CD4-positive, CD25-positive, alpha-beta regulatory T cell (primary cell): ENCODE measurements at places on chromosomes 7 and 10.
A peak's percentile ranks its signal among the peaks of the same experiment; 100 is the strongest.

- no peak for DNase-seq
Measured at GRCh38 chr7:108134486-108134885, 4.3 kb upstream of the LAMB4 start.

DNA sequence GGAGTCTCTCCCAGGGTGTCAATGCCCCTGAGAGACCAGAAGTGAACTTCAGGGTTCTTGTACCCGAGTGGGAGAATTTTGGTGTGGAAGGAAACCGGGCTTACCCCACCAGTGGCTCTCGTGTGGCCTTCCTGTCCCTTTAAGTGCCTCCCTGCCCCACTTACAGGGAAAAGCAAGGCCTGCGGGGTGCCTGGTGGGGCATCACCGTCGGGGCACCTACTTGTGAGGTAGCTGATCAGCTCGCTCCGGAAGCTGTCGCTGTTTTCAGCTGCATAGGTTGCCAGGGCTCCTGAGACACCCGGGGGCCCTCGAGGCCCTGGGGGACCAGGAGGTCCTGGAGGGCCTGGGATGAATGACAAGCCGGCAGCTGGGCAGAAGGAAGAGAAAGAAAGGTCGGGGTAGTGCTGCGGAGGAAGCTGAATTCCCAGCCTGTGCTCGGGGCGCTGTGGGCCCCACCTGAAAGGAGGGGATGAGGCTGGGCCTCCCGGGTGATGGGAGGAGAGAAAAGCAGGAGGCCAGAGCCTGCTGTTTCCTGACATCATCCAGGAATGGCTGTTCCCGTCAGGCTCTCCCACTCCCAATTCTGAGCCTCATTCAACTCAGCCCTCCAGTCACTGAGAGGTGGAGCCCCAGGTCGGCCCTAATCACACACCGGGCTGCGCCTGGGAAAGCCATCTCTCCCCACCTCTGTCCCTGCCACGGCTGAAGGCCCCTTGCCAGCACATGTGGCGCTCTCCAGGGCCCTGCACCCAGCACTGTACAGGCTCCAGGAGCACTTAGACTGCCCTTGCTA, 51.1 kb downstream of the COL17A1 start:
- DNase-seq: no peak

DNA sequence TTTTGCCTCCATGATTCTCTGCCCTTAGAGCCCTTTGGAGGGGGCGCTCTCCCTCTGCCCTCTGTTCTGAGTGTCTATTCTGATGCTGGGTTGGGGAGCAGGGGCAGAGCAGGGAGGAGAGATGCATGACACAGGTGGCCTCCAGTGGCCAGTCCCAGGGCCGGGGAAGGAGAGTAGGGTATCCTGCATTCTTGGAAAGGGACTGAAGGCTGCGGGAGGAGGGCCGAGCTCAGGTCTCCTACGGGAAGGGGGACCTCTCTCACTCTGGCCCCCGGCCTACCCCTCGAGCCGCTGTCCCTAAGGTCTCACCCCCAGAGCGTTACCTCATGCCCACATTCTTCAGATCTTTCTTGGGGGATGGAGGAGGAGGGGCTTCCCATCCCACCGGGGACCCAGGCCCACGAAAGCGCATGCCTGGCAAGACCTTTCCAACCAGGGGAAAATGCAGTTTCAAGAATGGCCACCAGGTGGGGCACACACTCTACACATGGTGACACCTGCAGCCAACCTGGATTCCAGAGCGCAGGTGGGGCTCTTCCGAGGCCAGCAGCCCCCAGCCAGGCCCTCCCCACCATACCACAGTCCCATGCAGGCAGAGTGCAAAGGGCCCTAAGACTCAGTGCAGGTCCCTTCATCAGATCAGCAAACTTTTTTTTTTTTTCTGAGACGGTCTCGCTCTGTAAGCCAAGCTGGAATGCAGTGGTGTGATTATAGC, 86.4 kb downstream of the MYL10 start:
- DNase-seq: peak; percentile 51

GRCh38 chr10:19985745-19986144, 169.5 kb downstream of the PLXDC2 start:
- no peak for DNase-seq

DNA sequence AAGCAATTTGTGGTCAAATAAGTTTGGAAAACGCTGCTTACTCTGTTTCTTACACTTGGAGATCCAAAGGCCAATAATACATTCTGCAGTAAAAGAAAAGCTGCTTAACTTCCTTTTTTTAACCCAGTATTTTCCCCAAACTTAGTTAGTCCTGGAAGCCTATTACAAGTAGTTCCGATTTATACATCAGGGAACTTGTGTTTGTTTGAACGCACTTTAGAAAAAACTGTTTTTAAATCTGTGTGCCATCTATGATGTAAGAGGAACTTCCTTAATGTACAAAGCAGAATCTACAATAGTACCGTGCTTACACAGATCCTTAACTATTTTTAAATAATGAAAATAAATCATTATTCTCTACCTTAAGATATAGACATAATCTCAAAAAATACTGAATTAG, 23.0 kb downstream of the SFR1 start:
- no peak for DNase-seq

GRCh38 chr7:34222722-34223121, 317.4 kb downstream of the BMPER start:
- no peak for DNase-seq

DNA sequence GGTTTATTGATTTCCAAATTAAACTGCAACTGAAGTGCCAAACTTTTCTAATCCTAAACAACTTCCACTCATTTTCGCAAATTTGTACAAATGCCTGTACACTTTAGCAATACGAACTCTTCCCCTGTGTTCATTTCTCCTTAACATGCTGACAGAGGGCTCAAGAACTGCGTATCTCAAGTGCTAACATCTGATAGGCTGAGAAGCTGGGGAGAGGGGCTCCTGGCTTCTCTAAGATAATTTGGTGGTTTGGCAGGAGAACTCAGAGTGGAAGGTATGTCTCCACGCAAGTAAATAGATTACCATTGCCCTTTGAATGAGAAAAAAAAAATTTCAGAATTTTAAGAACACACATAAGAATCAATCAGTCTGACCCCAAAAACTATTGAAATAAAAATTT, 53.3 kb upstream of the ANLN start:
- DNase-seq: no peak

GRCh38 chr10:93138113-93138870, 64.6 kb downstream of the CYP26A1 start:
- DNase-seq: no peak

DNA sequence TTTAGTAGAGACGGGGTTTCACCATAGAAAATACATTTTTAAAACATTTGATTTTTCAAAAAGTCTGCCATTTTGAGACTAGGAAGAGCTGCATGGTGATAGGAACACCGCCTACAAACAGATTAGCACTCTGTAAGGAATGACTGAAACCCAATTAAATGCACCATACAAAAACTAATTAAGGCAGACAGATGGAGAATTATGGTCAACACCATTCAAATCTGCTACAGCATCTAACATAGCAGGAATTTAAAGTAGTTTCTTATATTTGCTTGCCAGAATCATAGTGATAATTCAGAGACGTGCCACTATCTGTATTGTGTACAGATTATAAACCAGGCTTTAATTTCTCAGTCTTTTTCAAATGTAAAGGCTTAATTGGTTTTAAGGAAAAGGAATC, 68.2 kb downstream of the ENO4 start:
- DNase-seq: no peak

DNA sequence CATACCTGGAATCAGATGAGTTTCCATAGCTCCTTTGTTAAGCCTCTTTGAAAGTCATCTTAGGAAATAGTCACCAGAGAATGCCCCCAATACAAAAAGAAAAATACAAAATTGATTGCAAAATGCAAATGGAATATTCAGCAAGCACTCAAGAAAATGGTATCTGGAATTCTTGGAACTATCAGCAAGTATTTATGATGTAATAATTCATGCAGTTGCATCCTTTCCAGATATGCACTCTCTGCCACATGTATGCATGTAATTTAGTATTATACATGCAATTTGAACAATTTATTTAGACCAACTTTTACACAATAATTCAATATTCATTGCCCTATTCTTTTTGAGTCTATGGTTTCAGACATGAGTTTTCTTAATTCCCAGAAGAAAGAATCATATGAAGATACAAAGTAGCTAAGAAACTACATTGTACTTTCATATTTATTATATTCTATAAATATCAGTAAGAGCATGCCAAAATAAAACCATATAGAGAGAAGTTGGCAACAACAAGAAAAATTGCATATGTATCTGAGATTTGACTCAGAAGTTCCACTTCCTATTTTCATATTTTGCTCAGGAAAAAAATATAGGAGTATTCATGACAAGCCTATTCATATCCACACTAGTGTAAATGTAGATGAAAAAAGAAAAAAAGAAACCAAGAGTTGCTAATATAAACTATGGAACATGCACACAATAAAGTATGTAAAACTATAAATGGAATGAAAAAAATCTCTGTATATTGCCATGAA, 338.5 kb downstream of the SEMA3D start:
- DNase-seq: no peak

DNA sequence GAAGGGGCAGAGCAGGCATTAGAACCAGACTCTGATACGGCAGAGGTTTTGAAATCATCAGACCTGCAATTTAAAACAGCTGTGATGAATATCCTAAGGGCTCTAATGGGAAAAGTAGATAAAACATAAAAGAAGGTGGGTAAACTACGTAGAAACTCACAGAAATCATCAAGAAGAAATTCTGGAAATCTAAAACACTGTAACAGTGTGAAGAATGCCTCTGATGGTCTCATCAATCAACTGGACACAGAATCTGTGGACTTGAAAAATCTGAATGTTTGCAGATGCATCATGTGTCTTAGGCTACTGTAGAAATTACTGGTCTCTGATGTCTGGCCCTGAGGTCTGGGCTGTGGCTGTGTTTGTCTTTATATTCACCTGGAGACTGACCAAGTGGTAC, 173.0 kb upstream of the NPS start:
- DNase-seq: no peak

- peak; percentile 59 for DNase-seq
Measured at GRCh38 chr7:102412548-102412947, 16.4 kb downstream of the PRKRIP1 start.

GRCh38 chr7:1511444-1512422, 7.5 kb upstream of the INTS1 start:
- no peak for DNase-seq

- DNase-seq: no peak
Measured at GRCh38 chr10:70090951-70091350, 38.3 kb downstream of the MACROH2A2 start.

GRCh38 chr10:3848775-3849635, 64.0 kb upstream of the KLF6 start:
- no peak for DNase-seq

- DNase-seq: no peak
Measured at GRCh38 chr7:34752929-34753328, 94.9 kb downstream of the NPSR1 start.

DNA sequence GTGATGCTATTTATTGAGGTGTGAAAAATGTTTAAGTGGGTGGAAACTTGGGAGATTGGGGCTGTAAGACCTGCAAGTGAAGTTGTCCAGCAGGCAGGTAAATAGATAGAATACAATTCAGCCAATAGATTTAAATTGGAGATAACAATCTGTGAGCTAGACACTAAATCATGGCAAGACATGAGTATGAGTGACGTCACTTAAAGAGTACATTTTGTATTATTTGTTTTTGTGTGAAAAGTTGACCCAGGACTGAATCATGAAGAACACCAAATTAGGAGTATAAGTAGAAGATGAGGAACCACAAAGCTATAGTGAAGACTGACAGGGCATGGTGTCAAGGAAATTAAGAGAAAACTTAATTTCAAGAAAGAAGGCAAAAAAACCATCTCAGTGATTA, 249.1 kb upstream of the SEMA3C start:
- no peak for DNase-seq

DNA sequence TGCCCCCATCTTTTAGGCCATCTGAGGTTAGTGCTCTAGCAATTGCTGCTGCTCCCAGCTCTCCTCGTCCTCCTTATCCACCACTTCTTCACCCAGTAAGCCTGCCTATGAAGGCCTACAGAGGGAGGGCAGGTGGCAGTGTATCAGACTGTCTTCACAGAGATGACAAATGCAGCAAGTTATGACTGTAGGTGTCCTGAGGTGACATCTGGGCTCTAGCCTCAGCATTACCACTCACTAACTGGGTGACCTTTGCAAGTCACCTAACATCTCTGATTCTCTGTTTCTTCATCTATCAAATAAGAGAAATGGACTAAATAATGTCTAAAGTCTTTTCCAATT, 151.6 kb downstream of the NOC3L start:
- no peak for DNase-seq

GRCh38 chr7:87920578-87920977, 13.5 kb upstream of the ADAM22 start:
- DNase-seq: no peak

DNA sequence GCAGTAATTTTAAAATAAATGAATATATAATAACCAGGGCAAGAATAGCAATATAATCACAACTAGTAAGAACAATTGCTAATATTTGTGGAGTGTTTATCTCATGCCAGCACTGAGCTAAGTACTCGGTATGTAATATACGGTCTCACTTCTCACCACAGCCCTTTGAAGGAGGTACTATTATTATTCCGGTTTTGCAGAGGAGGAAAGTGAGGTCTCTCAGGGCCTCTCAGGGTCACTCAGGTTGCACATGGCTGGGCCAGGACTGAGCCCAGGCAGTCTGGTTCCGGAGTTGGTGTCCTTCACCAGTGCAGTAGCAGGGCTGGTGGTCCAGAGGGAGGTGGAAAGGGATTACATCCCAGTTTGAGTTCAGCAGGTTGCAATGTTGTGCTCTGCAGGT, 80.9 kb downstream of the CHN2 start:
- DNase-seq: no peak

GRCh38 chr7:19117091-19117869, at the start of gene TWIST1:
TWIST1 (minus strand) TSS chr7:19117636; CDS start chr7:19117321, 315 bp downstream.
- no peak for DNase-seq

- DNase-seq: no peak
Measured at GRCh38 chr7:65892161-65892560, 19.3 kb downstream of the VKORC1L1 start.

DNA sequence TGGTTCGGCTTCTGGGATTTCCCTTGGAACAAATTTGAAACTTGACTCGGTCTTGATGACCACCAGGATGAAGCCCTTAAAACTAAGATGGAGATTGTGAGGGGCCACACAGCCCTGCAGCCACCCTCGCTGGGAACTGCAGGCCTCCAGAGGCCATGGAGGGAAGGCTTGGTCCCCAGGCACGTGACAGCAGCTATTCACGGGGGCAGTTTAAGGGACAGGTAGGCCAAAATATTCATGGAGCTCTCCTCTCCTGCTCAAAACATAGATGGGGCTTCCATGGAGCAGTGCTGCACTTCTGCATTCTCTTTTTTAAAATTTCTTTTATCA, 137.0 kb downstream of the ADCY1 start:
- DNase-seq: no peak

- no peak for DNase-seq
Measured at GRCh38 chr7:115973406-115973805, 57.2 kb downstream of the TFEC start.

DNA sequence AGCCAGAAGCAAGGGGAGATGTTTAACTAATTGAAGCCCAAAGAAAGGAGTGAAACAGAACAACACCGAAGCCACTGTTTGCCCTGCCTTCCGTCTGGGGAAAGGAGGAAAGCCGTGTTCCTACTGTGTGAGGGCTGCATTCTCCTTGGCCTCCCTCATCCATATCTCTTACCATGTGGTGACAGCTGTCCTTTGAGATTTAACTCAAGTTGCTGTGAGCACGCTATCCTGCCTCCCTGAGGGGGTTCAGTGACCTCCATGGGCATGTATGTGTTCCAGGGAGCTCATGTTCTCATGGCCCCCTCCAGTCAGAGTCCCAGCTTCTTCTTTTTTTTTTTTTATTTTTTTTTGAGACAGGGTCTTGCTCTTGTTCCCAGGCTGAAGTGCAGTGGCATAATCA, 26.2 kb upstream of the CRHR2 start:
- no peak for DNase-seq

- DNase-seq: no peak
Measured at GRCh38 chr7:154836021-154836448, 166.9 kb downstream of the PAXIP1 start.

GRCh38 chr10:74900297-74900696, 73.9 kb downstream of the KAT6B start:
- DNase-seq: peak; percentile 91
